Left renal pelvis (tissue), 4 donors: ENCODE measurements at places on chromosomes 1 and 21.

- no peak for DNase-seq
Observed at GRCh38 chr1:67143966-67144365, 9.2 kb upstream of the C1orf141 start.

GRCh38 chr1:215631040-215631439 lies 63.9 kb downstream of the KCTD3 start:
- peak; percentile 7 for DNase-seq

DNA sequence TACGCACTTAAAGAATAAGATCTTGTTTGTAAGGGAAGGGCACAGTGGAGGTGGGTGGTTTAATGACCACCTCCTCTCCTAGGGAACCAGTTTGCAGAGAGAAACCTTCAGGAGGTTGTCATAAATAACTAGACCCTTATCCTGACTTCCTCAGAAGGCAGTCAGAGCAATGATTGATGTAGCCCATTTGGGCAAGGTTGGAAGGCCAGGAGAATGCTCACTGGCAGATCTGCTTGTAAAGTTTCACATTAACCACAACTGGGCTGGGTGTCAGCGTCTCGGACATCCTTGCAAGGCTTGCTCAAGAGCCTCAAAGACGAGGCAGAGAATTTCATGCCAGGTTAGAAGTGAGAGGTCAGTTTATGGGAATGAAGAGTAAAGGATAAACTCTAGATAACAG lies 87.6 kb upstream of the TRABD2B start:
- no peak for DNase-seq

- no peak for DNase-seq
Observed at GRCh38 chr1:201925981-201926645, 20.2 kb downstream of the LMOD1 start.

- DNase-seq, result no peak
Observed at GRCh38 chr1:15414445-15414983, 4.8 kb downstream of the EFHD2 start.

- no peak for DNase-seq
Observed at GRCh38 chr21:32477424-32477745, 64.9 kb downstream of the EVA1C start.

- no peak for DNase-seq
Observed at GRCh38 chr21:39538453-39539042, 74.2 kb upstream of the B3GALT5 start.

- no peak for DNase-seq
Observed at GRCh38 chr1:116356673-116357072, 16.4 kb upstream of the ATP1A1 start.

DNA sequence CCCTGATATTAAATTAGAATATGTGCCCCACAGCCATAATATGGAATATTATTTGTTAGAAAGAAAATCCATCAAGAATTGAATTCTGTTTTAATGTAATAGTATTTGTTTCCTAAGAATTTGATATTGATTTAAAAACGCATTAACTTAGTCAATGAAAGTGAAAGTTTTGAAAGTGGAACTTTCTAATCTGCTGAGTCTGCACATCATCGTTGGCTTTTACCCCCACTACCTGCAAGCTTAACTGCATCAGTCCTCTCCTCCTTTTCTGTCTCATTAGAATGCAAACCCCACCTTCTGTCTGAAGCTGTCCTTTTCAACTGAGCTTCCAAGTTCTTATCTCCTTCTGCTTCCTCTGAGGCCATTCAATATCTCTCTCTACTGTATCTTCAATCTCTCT lies 42.5 kb downstream of the XCL1 start:
- DNase-seq, result no peak

DNA sequence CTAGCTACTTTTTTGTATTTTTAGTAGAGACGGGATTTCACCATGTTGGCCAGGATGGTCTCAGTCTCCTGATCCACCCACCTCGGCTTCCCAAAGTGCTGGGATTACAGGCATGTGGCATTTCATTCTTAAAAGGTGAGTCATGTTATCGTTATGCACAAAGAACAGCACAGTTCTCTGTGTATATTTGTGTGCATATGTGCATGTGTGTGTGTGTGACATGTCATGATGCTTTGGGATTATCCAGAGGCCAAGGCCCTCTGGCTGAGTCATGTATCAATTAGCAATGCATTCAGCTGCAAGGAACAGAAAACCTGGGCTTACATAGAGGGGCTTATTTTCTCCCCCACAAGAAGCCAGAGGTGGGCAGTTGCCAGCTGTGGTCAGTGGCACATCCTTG lies 301.7 kb upstream of the KAZN start:
- DNase-seq, result no peak

GRCh38 chr1:8297245-8297644 lies 20.7 kb upstream of the SLC45A1 start:
- DNase-seq, result no peak

DNA sequence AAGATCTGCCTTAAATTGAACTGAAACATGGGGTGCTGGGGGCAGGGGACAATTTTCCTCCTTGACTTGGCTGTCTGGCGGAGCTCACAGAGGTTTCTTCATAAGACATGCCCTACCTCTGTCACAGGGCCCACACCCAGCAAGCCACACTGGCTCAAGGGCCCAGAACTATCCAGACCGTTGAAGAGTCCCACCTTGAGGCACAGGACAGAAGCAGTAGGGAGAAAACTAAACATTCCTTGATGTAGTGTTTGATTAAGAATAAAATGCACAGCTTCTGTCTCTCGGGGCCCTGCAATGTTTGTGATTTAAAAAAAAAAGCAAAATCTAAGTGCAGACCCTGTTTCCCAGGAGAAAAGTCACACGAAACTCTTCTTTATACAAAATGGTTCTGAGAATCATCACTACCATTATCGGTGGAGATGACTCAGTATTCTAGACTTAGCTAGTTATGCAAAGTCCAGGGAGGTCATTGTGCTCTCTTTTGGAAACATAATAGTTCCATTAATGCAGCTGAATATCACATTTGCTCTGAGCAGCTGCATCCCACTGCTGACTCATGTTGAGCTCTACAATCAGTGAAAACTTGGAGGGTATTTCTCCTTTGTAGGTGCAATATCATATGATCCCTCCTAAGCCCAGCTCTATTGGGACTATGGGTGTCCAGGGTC lies 53.6 kb upstream of the DIRAS3 start:
- no peak for DNase-seq

GRCh38 chr21:39180429-39181019 lies 2.7 kb downstream of the PSMG1 start:
- DNase-seq, result no peak

DNA sequence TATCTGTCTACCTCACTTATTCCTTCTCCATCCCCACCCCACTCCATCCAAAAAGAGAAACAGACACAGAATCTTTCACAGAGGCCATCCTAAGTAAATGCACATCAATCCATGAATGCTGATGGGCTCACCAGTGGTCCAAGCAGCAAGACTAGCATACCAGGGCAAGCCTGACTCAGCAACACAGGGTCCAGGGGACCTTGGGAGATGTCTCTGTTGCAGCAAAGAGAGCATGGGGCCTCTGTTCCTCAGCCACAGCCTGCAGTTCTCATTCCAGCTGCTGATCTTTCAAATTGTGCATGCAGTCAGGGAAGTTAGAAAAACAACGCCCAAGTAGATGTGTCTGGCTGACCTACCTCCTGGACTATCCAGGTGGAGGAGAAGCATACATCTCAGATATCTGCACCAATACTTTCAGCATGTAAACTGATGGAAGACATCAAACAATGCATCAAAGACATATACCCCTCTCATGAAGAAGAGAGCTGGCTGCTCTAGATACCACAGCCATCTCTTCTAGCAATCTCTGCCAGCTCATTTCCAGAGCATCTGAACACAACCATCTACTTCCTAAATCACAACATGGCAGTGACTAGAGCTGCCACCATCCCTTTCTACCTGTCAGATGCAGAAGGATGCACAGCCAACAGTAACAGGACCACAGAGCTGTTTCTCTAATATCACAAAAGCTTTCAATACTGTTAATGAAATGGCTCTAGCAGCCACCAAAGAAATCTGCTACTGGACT lies 54.5 kb downstream of the CD34 start:
- DNase-seq, result no peak

DNA sequence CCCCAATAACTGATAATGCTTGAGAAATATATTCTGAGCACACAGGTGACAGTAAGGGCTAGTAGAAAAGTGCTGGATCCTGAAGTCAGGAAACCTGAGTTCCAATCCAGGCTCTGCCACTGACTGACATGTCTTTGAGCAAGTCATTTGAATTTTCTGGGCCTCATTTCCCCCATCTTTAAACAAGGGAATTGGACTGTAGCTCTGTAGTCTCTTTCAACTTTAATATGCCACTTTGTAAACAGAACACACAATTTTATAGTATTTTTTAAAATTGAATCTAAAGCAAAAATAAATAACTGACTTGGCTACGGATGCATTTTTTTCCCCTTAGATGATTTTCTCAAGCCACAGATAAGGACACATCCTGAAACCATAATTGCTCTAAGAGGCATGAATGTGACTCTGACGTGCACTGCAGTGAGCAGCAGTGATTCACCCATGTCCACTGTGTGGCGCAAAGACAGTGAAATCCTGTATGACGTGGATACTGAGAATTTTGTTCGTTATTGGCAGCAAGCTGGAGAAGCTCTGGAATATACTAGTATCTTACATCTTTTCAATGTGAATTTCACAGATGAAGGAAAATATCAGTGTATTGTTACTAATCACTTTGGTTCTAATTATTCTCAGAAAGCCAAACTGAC lies 37.0 kb downstream of the LRIG2 start:
- DNase-seq, result no peak

GRCh38 chr21:36606983-36607325 lies 92.0 kb upstream of the SIM2 start:
- DNase-seq, result no peak

DNA sequence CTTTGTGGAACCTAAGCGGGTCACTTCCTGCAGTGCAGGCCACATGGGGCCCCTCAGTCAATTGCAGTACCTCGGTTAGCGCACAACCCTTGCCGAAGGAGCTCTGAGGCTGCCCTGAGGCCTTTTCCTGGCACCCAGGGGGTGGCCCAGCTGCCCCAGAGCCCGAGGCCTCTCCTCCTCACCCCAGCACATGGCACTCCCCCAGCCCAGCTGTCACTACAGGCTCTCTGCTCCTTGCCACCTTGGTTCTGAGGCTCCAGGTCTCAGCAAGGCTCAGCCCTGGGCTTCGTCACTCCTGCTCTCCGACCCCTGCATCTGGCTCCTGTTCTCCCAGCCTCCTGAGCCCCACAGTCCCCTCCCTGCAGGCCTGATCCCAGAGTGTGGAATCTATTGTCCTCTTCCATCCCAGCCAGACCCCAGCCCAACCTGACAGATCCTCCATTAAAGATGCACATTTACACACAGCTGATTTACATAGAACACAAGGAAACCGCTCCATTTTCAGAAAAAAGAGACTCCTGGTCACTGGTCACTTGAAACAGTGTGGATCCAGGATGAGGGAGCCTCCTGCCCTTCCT lies 192.8 kb upstream of the POU3F1 start:
- no peak for DNase-seq

DNA sequence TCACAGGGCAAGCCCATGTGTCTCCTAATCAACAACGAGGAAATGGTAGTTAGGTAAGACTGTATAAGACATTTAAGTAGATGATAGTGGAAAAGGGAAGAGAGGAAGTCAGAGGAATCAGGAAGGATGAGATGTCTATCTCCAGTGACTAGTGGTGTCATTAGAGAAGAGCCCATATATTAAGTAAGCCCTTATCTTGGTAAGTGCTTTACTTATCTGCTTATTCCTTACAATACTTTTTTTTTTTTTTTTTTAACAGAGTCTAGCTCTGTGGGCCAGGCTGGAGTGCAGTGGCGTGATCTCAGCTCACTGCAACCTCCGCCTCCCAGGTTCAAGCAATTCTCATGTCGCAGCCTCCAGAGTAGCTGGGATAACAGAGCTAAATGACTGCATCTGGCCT lies 29.5 kb downstream of the RNF11 start:
- no peak for DNase-seq

- no peak for DNase-seq
Observed at GRCh38 chr1:76330991-76331603, 256.6 kb downstream of the ST6GALNAC3 start.

GRCh38 chr1:204199579-204199978 lies 3.3 kb upstream of the KISS1 start:
- DNase-seq, result no peak

DNA sequence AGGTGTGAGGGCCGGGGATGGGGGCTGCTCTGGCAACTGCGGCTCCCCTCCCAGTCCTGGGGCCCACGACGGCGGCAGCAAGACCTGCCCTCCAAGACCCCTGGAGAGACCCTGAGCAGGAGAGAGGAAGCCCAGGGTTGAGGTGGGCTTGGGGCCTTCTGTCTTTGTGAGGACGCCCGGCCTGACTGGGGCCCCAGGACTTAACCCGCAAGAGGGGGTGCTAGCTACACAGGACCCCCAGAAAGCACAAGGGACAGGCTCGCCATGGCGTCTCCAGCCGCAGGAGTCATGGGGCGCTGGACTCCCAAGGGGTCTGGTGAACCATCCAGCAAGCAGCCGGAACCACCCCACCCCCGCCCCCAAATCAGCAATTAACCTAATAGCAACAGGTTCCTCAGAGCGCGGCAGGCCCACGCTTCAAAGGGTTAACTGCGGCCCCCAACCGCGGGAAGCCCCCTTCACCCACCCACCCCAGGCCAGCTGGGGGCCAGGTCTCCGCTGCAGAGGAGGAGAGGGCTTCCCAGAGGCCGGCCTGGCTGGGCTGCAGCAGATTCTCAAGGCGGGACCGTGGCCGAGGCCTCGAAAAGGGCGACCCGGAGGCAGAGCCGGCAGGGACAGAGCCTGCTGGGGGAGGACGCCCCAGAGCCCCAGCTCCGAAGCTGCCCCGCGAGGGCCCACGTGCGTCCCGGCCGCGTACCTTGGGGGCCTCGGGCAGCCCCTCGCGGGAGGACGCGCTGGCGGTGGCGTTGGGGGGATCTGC lies 525 bp downstream of the C1QTNF12 start:
- DNase-seq, result no peak

- no peak for DNase-seq
Observed at GRCh38 chr1:246775531-246776385, 51.5 kb downstream of the SCCPDH start.

- no peak for DNase-seq
Observed at GRCh38 chr1:44316231-44316759, 38.8 kb downstream of the ERI3 start.

DNA sequence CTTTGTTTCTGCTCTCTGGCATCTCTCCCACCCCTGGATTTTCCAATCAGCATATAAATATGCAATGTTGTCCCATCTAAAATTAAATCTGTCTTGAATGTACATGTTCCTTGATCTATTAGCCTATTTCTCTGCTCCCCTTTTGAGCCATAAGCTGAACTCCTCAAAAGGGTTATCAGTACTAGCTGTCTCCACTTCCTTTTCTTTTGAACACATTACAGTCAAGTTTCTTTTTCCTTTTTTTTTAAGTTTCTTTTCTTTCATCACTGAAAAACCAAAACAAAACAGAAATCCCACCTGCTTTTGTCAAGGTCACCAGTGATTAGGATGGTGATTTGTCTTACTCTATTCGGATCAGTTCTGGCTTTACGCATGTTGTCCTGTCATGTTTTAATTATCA lies 29.3 kb downstream of the XCL2 start:
- DNase-seq, result no peak
